M059J (cell line): ENCODE measurements at places on chromosomes 2 and 18.
A peak's percentile ranks its signal among the peaks of the same experiment; 100 is the strongest.

GRCh38 chr2:5834501-5834900, 142.3 kb downstream of the SOX11 start:
- no peak for DNase-seq

- no peak for DNase-seq
Measured at GRCh38 chr2:107364361-107364950, 462.2 kb upstream of the RGPD4 start.

- no peak for DNase-seq
Measured at GRCh38 chr2:3741396-3741795, 38.0 kb downstream of the DCDC2C start.

DNA sequence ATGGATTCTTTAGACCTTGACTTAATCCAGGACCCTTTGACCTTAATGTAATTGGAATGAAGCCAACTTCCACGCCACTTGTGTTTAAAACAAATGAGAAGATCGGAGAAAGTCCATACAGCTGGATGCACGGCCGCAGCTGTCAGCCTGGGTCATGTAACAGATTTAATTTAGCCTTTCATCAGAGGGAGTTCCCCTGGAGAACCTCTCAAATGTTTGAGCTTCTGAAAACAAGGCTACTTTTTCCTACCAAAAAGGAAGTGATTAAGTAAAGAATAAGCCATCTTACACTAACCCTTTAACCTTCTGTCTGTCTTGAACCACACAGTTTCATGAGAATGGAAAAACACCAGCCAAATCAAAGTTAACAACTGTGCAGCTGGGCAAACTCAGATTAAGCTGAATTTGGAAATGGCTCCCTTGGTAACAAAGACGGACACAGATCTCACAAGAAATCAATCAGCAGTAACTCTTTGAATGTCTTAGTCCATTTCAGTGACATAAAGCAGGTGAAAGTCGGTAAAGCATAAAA, 103.6 kb downstream of the DOCK10 start:
- peak; percentile 83 for DNase-seq

- no peak for DNase-seq
Measured at GRCh38 chr2:141942006-141942789, 188.6 kb downstream of the LRP1B start.

DNA sequence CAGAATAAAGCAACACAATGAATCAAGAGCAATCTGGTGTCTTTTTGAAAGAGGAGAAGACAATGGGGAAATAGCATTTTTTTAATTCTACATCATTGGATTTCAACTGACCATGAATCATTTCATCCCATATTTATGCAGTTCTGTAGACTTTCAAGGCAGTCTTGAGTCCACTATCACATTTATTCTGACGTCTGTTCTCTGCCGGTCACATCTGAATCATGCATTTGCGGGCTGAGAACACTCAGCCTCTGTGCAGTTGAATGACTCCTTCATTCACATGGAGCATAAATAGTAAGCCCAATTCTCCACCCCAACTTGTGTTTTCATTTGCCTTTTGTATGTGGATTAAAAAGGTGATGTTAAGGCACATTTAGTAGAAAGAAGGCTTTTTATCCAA, 128.2 kb downstream of the AKAIN1 start:
- DNase-seq: no peak

GRCh38 chr2:41621563-41621962, 426.3 kb upstream of the PKDCC start:
- DNase-seq: no peak

- DNase-seq: no peak
Measured at GRCh38 chr2:224381521-224382279, 20.2 kb downstream of the FAM124B start.

- DNase-seq: no peak
Measured at GRCh38 chr2:30958193-30958917, 151.1 kb upstream of the CAPN13 start.
